Cardiac septum (tissue), 1 donor: ENCODE measurements at places on chromosomes 3 and 15.
A peak's percentile ranks its signal among the peaks of the same experiment; 100 is the strongest.

DNA sequence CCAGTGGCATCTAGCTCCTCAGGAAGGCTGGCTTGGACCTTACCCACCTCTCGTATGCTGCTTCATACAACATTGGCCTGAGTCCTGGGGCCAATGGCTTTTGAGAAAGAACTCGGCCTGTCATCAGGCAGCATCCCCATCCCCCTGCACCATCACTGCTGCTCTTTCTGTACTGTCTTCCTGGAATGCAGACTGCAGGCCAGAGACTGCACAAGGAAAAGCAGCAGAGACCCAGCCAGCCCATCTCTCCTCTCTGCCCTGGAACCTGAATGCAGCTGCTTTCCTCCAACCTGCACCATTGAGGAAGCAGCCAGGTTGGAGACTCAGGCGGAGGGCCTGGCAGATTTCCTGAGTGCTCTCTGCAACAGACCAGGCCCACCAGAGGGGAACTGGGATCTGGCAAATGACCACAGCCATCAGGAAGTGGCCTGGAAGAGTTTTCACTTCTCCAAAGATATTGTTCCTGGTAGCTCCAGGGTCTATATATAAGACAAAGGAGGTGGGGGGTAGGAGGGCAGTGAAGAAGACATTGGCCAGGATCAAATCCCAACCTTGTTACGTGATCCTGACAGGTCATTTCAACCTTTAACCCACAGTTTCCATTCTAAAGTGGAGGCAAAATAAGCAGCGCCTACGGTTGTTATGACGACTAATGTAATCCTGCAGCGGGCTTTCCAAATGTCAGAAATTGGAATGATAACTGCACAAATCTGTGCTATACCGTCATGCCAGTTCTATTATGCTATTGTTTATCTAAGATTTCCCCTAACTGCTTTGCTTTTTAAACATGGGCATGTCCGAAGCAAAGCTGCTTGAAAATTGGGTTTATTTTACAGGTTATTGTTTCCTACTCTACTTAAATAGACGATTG lies 24.4 kb upstream of the RAB7A start:
- no peak for DNase-seq

GRCh38 chr15:96107916-96108315 lies 222.6 kb upstream of the NR2F2 start:
- DNase-seq, result no peak

DNA sequence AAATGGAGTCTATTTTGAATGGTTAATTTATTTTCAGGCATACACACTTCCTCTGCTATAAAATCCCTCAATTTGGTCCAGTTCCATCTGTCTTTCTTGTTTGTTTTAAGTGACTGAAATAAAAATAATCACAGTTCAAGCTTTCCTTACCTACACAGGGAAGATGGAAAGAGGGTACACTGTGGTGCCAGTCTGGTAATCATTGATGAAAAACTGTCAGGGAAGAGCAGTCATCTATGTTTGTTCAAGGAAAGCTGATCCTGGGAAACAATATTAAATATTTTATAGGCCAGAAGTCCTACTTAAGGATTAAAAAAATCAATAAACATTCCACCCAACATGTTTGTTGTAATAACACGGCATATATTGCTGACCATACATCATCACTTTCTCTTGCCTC lies 115.2 kb upstream of the KCNMB2 start:
- no peak for DNase-seq

DNA sequence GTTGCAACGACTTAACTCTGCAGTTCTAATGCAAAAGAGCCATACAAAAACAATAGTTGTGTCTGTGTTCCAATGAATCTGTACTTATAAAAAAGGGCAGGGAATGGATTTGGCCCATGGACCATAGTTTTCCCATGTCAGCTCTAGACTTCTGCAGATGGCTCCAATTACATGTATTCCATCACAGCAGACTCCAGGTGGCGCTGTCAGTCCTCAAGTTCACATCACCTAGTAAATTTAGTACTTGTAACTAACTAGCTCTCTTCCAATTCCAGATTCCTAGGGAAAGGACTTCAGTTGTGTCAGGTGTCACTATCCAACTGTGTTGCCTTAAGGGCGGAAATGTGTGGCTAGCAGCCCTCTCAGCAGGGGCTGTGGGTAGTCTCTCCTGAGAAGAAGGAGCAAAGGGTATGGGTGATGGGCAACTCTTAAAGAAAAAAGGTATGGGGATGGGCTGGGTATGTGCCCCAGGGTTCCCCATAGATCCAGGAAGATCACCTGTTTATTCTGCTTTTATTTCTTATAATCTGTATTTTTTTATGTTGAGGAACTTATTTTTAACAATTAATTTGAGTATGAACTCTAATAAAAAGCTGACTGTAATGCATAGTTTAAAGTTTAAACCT lies 36.2 kb downstream of the BBS4 start:
- DNase-seq, result no peak

DNA sequence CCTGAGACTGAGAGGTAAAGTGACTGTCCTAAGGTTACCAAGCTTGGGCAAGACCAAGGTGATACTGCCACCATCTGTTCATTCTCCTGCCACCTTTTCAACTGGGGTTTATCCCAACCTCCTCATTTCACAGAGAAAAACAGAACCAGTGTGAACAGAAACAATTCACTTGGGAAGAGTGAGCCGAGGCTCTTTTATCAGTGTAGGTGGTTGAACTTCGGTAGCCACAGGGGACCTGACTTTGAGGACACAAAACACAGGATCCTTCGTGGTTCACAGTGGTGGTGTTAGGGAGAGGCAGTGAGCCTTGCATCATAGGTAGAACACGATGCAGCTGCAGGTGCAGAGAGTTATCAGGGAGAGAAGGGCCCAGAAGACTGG lies 72.8 kb upstream of the ICE2 start:
- no peak for DNase-seq

GRCh38 chr15:42150219-42150970 lies 6.0 kb downstream of the PLA2G4F start:
- peak; percentile 43 for DNase-seq

- no peak for DNase-seq
Measured at GRCh38 chr15:64524778-64525177, 64.4 kb downstream of the ZNF609 start.

GRCh38 chr3:139378587-139379241 lies 10.7 kb downstream of the COPB2 start:
- DNase-seq, result no peak

GRCh38 chr15:100001405-100001804 lies 268.2 kb upstream of the LYSMD4 start:
- peak; percentile 50 for DNase-seq
